ENCODE measurements at places on chromosomes 5 and 9. TPM values are rescaled to one million over a fixed set of nuclear protein-coding genes. Genes with fewer than 3 reads are reported as not detected.
A peak's percentile ranks its signal among the peaks of the same experiment; 100 is the strongest.

- DNase-seq = no peak
- no peak overlapping the region for H3K4me3 ChIP-seq
- H3K4me1 ChIP-seq = peaks cover 22% of the 10 kb centered on the region
- no peak overlapping the region for H3K27ac ChIP-seq
- no peaks in the 10 kb centered on the region for H3K27me3 ChIP-seq
- peaks cover 7% of the 10 kb centered on the region for H3K36me3 ChIP-seq
Observed at GRCh38 chr5:139275536-139275935, 18.0 kb upstream of the MATR3 start.

The THBS4 gene
- 0.44 TPM for total RNA-seq

The UHRF2 gene
- total RNA-seq = 35.0 TPM

DNA sequence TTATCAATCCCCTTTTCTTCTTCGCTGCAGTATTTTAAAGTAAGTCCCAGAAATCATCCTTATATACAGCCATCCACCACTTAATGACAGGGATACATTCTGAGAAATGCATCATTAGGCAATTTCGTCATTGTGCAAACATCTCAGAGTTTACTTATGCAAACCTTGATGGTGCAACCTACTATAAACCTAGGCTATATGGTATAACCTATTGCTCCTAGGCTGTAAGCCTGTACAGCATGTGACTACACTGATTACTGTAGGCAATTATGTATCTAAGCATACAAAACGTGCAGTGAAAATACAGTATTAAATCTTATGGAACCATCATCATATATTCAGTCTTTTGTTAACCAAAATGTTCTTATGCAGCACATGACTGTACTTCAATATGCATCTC, 36.8 kb downstream of the SAXO1 start:
- H3K4me1 ChIP-seq = no peaks in the 10 kb centered on the region
- H3K36me3 ChIP-seq = no peaks in the 10 kb centered on the region
- no peaks in the 10 kb centered on the region for H3K27me3 ChIP-seq
- no peak overlapping the region for H3K4me3 ChIP-seq
- DNase-seq = no peak
- H3K27ac ChIP-seq = no peak overlapping the region

DNA sequence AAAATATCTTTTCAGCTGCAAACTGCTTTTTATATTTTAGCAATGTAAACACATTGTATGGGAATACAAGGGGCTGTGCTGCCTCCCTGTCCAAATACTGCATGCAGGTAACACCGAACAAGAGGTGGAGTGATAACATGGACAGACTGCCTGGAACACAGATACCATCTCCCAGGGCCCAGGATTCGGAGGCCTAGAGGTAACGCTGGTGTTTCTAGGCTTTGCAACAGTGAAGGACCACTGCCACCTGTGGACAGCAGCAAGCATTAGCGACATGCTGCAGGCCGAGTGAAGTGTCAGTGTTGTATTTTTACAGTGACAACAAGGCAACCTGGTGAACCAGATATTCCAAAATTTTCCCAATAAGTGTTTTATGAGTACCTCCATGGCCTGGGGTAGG, 379.1 kb downstream of the DMRT2 start:
- DNase-seq = no peak
- H3K27me3 ChIP-seq = no peaks in the 10 kb centered on the region
- no peaks in the 10 kb centered on the region for H3K36me3 ChIP-seq
- no peaks in the 10 kb centered on the region for H3K4me1 ChIP-seq

- H3K4me3 ChIP-seq = peak overlapping the region; percentile 10
- H3K27me3 ChIP-seq = peaks cover 3% of the 10 kb centered on the region
- peak; percentile 51 for DNase-seq
- H3K27ac ChIP-seq = peak overlapping the region; percentile 44
- H3K36me3 ChIP-seq = peaks cover 45% of the 10 kb centered on the region
- peaks cover 67% of the 10 kb centered on the region for H3K4me1 ChIP-seq
Observed at GRCh38 chr9:136671254-136671614, 8.5 kb downstream of the EGFL7 start.

GRCh38 chr5:93590493-93590892, 7.5 kb downstream of the NR2F1 start:
- no peak overlapping the region for H3K27ac ChIP-seq
- H3K36me3 ChIP-seq = no peaks in the 10 kb centered on the region
- H3K27me3 ChIP-seq = no peaks in the 10 kb centered on the region
- no peak overlapping the region for H3K4me3 ChIP-seq
- peaks cover 2% of the 10 kb centered on the region for H3K4me1 ChIP-seq

- no peak for DNase-seq
- peaks cover 4% of the 10 kb centered on the region for H3K36me3 ChIP-seq
- no peak overlapping the region for H3K27ac ChIP-seq
- H3K27me3 ChIP-seq = no peaks in the 10 kb centered on the region
Observed at GRCh38 chr9:68966496-68966944, 47.4 kb downstream of the PRKACG start.

DNA sequence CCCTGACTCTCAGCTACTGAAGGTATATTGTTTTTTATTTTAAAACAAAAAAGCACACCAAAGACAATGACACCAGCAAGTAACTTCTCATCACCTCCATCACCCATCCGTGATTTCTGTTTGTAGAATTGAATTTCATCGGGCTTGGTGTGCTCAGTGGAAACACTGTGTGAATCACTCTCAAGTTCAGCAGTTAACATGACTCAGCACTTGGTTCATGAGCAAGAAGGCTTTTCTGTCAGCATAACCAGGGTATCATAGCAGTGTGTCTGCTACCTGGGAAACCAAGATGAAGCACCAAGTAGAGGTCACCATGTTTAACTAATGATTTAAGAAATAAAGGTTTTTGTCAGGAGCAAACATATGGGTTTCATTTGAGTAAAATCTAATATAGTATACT, 123.7 kb downstream of the INSYN2B start:
- H3K36me3 ChIP-seq = no peaks in the 10 kb centered on the region
- no peak overlapping the region for H3K4me3 ChIP-seq
- no peaks in the 10 kb centered on the region for H3K4me1 ChIP-seq
- H3K27me3 ChIP-seq = no peaks in the 10 kb centered on the region

DNA sequence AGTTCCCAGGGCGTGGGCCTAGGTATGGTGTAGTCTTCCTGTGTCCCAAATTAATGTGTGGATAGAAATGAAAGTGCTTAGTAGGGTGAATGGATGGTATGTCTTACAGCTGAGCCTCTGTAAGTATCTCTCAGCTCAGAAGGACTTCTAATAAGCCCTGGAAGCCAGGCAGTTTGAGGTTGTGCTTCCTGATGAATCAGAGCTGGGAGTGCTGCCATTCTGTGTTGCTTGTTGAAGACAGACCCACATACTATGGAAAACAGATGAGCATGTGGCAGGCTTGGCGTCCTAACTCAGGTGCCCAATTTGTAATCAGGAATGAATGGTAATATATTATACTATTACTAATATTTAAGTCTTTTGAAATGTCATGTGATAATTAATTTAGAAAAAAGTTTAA, 69.8 kb downstream of the CMYA5 start:
- H3K36me3 ChIP-seq = no peaks in the 10 kb centered on the region
- H3K4me1 ChIP-seq = no peaks in the 10 kb centered on the region
- no peak overlapping the region for H3K27ac ChIP-seq
- DNase-seq = no peak
- no peak overlapping the region for H3K4me3 ChIP-seq
- no peaks in the 10 kb centered on the region for H3K27me3 ChIP-seq

DNA sequence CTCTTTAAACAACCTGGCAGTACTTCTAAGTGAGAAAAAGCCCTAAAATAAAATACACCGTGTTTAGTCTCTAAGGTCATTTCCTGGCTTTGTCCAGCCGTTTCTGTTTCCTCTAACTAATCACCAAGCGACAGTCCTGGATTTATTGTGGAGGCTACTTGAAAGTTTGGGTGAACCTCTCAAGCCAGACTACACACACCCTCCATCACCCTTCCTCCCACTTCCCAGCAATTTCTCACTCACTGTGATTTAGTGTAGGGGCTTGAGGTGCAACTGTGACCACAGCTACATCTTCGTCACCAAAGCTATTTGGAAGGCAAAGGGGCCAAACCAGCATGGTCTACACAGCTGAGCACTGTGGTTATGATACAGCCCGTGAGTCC, 240.0 kb upstream of the SLC24A2 start:
- H3K36me3 ChIP-seq = no peaks in the 10 kb centered on the region
- H3K27ac ChIP-seq = no peak overlapping the region
- H3K4me3 ChIP-seq = no peak overlapping the region
- no peaks in the 10 kb centered on the region for H3K27me3 ChIP-seq

DNA sequence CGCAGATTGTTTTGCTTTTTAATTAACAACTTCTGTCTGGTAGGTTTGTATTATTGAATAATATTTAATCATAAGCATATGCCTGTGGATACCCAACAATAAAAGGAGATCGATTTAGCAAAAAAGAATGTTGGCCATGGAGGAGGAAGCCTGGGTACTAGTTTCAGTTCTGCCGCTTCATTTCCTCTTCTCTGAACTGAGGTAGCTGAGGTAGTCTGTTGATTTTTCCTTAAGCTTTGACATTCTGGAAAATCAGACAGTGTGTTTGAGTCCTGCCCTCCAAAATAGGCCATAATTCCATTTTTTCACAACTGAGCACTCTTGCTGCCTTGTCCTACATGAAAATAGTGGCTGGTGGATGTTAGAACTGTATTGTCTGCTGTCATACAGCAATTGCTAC, 6.0 kb upstream of the GPR21 start:
- DNase-seq = no peak
- H3K27ac ChIP-seq = no peak overlapping the region
- H3K36me3 ChIP-seq = peaks cover 31% of the 10 kb centered on the region

GRCh38 chr5:176995122-176995490, 11.5 kb downstream of the UIMC1 start:
- peak overlapping the region; percentile 82 for H3K27ac ChIP-seq
- no peak overlapping the region for H3K4me3 ChIP-seq
- no peaks in the 10 kb centered on the region for H3K27me3 ChIP-seq
- H3K4me1 ChIP-seq = peaks cover 29% of the 10 kb centered on the region

DNA sequence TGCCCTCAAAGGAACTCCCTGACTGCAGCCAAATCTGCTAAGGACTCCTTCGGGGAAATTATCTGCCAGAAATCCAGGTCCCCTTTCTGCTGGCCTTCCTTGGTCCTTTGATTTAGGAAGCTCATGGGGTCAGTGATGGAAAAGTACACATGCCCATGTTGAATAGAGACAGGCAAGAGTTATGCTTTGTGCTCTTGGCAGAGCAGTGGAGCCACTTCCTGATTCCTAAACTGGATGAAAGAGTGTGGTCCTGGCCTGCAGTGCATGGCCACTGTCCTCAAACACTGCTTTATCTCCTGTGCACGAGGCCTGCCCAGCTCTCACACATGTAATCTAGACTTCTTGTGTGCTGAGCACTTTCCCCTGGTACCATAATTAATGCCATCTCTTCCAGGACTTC, 2.0 kb upstream of the EBF1 start:
- no peak overlapping the region for H3K27ac ChIP-seq
- H3K27me3 ChIP-seq = no peaks in the 10 kb centered on the region
- H3K36me3 ChIP-seq = no peaks in the 10 kb centered on the region
- H3K4me1 ChIP-seq = peaks cover 31% of the 10 kb centered on the region

DNA sequence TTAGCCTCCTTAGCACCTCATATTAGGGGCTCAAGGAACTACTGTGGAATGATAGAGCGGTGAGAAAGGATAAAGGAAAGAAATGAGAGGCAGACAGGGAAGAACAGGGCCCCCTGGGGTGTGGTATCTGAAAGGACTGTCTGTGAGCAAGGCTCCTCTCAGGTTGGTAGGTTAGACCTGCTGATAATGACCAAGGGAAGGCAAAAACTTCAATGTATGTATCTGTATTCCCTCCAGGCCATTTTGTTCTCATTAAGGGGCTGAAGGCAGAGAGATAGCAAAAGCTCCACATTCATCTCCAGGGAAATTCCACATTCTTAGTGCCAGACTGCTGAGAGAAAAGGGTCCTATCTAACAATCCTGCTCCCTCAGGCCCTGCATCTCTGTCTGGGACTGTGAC, 28.6 kb downstream of the TRIM32 start:
- no peaks in the 10 kb centered on the region for H3K27me3 ChIP-seq
- H3K4me1 ChIP-seq = no peaks in the 10 kb centered on the region

The DAB2 gene
- 134 TPM for total RNA-seq

- DNase-seq = no peak
- H3K4me1 ChIP-seq = peaks cover 50% of the 10 kb centered on the region
- H3K27ac ChIP-seq = no peak overlapping the region
- H3K4me3 ChIP-seq = no peak overlapping the region
- no peaks in the 10 kb centered on the region for H3K36me3 ChIP-seq
Observed at GRCh38 chr5:171961117-171961516, 45.3 kb downstream of the FBXW11 start.

DNA sequence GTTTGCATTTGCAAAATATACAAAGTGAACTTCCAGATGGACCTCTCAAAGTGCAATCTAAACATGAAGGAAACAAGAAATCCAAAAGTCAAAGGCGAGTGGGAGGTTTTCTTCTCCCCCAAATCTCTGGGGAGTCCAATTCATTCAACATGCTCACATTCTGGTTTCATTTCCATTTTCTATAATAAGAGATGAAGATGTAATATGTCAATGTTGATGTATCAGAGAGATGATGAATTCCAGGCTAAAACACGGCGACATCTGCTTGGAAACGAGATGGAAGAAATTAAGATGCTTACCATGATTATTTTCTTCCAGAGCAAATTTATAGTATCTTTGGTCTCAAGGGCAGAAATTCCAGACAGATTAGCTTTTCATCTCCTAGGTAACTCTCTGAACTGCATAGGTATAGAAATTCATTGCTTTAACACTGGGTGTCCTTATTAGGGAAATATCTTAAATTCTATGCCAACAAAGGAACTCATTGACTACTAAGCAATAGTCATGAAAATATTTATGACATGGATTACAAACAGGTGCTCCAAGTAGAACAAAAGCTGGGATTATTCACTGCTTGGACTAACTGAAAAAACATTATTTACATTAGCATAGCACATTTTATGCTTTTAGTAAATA, 287.9 kb downstream of the SEC61B start:
- DNase-seq = no peak
- H3K36me3 ChIP-seq = no peaks in the 10 kb centered on the region
- no peaks in the 10 kb centered on the region for H3K4me1 ChIP-seq
- no peaks in the 10 kb centered on the region for H3K27me3 ChIP-seq

GRCh38 chr9:87381050-87381711, 116.5 kb upstream of the DAPK1 start:
- H3K36me3 ChIP-seq = no peaks in the 10 kb centered on the region
- H3K4me3 ChIP-seq = no peak overlapping the region
- peaks cover 12% of the 10 kb centered on the region for H3K4me1 ChIP-seq
- H3K27ac ChIP-seq = no peak overlapping the region
- H3K27me3 ChIP-seq = no peaks in the 10 kb centered on the region
- no peak for DNase-seq

DNA sequence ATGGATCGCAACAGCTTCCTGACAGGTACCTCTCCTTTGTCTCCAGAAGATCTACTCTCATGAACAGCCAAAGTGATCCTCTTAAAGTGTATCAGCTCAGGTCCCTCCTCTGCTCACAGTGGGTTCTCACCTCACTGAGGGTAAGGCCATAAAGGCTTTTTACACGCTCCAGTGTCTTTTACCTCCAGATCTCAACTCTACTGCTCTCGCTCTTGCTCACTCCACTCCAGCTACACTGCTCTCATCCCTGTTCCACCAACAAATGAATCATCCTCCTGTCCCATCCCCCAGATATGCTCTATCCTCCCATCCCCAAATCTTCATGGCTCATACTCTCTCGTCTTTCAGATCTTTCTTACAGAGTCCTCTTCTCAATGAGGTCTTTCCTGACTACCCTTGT, 248.6 kb upstream of the EFNA5 start:
- no peaks in the 10 kb centered on the region for H3K36me3 ChIP-seq
- H3K4me3 ChIP-seq = no peak overlapping the region
- no peak overlapping the region for H3K27ac ChIP-seq
- DNase-seq = no peak

All from upper lobe of left lung (tissue), 6 donors.